LHCN-M2 (cell line): ENCODE measurements at places on chromosomes 12 and 14. TPM values are rescaled to one million over a fixed set of nuclear protein-coding genes. Genes with fewer than 3 reads are reported as not detected.

The DMAC2L gene
- 5.0 and 5.8 TPM in 2 replicates for total RNA-seq

The SDR9C7 gene
- not detected in 2 replicates for total RNA-seq

The TMEM229B gene
- total RNA-seq = 0.06 TPM in 1 of 2 replicates, not detected in the other

DNA sequence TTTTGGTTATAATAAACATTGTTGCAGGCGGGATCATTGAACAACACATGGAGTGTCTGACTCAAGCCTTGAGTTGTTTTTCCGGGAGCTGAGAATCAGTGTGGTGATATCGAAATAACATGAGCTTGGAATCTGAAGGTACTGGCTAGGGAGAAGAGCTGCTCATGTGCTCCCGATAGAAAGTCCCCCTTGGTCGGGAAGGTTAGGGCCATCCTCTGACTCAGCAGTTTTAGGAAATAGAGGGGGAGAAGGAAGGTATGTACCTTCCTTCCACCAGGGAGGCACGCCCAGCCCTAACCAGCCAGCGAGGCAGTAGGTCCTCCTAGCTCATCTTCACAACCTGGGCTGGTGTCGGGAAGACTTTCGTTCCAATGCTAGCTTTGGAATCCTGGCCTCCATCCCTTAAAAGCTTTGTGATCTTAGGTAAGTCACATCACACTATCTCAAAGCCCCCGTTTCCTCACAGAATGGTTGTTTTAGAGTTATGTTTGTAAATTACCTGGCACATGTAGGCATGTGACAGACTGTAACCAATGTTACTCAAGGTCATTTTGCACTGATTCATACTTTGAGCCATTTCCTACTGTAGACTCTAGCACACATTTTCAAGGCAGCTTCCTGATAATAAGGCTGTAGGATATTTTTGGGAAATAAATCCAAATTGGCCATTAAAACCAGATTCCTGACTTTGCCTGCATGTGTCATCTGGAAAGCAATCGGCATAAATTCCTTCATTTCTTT is 1.9 kb upstream of the RAB35 start:
- peak; percentile 15 for DNase-seq

DNA sequence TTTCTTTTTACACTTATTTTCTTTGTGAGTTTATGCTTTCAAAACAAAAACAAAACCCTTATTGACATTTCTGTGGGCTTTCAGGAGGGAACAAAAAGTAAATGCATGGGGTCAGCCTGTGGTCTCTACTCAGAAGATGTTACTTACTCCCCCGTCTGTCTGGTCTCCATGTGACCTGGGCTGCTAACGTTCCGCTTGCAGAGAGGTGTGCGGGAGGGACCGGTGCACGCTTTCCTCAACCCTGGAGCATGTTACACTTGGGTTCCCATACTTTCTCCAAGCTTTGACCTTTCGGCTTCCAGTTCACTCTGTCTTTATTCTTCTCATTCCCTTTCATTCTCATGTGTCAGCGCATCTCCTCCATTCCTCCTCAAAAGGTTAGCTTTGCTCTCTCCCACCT is 36.5 kb downstream of the ZC3H14 start:
- no peak for DNase-seq

DNA sequence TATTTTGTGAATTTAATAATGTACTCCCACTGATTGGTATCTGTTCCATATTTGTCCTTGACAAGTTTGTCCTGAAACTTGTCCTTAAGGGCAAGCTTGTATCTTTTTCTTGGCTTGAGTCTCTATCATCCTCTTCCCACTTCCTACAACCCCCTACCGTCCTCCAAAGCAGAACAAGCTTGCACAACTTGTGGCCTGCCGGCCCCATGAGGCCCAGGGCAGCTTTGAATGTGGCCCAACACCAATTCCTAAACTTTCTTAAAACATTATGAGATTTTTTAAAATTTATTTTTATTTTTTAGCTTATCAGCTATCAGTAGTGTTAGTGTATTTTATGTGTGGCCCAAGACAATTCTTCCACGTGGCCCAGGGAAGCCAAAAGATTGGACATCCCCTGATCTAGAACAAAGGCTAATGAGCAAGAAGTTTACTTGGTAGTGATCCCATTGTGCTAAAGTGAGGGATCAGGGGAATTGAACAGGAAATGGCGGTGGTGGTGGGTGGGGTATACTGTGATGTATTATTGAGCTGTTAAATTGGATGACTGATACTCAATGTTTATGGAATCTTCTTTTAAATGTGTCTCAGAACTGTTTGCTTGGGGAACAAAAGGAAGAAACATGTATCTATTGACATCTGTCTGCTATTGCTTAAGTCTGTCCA is 37.8 kb downstream of the TMX1 start:
- no peak for DNase-seq

- no peak for DNase-seq
Measured at GRCh38 chr12:49527361-49528130, 11.3 kb upstream of the KCNH3 start.

DNA sequence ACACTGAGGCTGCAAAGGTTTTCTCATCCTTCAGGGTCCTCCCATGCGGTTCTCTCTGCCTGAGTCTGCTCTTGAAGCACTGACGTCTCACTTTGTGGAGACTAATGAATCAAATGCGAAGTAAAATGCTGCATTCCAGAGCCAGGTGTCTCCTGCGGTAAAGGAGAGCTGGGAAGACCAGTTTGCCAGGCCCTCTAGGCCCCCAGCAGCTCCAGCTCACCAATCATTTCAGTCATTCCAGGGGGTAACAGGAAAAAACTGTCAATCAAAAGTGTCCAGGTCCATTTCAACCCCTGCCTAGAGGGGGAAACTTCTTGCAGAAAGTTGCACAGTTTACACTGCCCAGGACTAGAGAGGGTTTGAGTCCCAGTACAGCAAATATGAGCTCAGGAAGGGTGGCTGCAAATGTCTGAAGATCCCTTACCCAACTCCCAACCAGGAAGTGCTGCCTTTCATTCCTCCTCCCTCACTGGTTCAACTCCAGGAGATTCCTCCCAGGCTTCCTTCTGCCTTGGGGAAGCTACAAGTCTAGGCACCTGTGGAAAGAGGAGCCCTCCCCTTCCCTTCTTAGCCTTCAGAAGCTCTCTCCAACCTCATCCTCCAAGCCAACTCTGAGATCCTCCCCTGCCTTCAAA is 2.7 kb upstream of the NXPH4 start:
- DNase-seq = no peak
